ENCODE measurements at places on chromosomes 12 and 14.

DNA sequence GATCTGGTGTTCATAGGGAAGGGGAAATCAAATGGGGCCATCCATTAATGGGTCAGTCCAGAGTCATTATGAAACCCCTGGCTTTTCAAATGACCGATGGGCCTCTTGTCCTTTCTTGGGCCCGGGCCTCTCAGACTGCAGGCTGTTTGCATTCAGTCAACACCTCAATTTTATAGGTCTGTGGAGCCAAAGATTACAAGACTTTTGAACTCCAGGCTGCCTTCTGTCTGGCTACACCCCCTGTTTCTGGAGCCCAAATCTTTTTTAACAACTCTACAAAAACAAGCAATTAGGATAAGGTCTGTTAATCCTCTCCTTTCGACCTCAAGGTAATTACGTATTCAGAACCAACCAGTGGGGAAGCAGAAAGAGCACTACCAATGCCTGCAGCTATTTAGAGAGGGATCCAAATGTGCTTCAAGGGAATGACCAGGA, 35.6 kb downstream of the DUSP6 start:
- DNase-seq, result no peak

- DNase-seq, result no peak
Measured at GRCh38 chr14:37384870-37385596, 187.3 kb downstream of the MIPOL1 start.

DNA sequence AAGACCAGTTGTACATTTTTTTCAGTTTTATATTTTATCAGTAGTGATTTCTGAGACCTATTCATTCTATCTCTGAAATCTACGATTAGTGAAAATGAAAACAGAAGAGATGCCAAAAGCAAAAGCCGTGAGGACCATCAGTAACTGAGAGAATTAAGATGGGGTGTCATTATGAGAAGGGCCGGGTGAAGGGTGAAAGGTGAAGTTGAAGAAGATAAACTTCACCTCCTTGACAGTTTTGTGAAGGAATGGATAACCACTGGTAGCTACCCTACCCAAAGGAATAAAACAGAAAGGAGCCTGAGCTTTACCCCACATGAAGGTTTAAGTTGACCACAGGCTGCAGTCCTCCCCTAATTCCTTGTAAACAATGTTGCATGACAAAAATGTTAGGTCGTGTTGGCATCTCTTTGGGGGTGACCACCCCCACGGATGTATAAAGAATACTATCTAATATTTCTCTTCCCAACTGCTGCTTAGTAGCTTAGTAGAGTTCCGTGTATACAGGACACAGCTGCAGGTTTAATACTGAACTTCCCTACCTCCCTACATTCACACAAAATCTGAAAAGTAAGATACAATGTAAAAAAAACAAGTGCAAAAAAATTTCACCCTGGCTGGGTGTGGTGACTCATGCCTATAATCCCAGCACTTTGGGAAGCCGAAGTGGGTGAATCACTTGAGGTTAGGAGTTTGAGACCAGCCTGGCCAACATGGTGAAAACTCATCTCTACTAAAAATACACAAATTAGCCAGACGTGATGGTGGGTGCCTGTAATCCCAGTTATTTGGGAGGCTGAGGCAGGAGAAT, 23.9 kb downstream of the GPR19 start:
- no peak for DNase-seq

- DNase-seq, result no peak
Measured at GRCh38 chr12:7289743-7290142, 14.1 kb upstream of the ACSM4 start.

Measured in kidney epithelial cell (primary cell).